Spinal cord (tissue), 10 donors: ENCODE measurements at places on chromosomes 4 and X.

- no peak for DNase-seq
Measured at GRCh38 chrX:96224279-96224678, 460.4 kb upstream of the DIAPH2 start.

GRCh38 chr4:106691749-106692148 lies 323.2 kb upstream of the GIMD1 start:
- DNase-seq: peak; percentile 7

DNA sequence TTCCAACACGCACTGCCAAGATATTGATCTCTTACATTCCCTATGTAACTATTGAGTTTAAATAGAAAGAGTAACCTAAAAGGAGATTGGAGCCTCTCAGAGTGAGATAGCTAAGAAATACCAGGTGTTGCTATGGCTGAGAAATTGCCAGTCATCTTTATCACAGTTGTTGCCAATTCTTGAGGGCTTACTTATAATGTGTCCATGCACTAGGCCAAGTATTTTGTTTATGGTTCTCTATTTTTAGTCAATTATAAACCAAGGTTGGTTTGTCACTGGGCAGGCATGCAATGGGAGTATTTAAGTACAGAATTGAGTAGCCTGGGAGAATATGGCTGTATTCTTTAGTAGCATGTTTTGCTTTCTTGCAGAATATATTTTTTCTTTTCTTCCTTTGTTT lies 201.6 kb downstream of the TEX13A start:
- no peak for DNase-seq

DNA sequence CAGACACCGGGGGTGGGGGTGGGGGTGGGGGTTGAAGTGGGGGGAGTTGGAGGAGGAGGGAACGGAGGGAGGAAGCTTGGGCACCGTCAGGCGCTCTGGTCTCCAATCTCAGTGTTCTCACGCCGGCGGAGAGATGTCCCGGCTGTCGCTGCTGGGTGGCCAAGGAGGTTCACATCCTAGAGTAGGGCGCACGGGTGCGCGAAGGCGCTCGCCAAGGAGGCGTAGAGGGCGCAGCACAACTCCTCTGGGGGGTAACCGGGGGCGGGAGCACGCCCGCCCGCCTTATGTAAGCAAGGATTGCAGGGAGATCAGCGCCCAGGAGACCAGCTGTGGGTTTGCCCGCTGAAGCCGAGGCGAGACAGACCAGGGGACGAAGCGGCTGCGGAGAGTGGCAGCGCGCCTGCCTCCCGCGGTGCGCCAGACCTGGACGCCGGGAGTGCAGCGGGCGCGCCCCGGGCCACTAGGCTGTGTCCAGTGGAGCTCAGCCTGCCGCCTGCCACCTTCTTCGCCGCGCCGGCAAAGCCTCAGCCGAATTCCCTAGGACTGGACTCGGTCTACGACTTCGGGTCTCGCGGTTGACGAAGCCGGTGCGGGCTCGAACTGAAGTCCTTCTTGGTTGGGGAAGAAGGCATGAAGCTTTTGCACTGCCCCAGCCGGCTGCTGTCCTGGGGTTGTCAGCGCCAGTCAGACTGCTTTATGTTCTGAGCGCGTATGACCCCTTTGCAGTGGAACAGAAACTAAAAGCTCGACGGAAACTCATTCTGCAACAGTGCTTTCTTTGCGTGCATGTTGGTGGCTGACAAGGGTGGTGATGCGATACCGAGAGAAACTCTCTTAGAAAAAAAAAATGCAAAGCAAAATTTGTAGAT lies 707 bp upstream of the UNC5C start:
- DNase-seq: peak; percentile 71

- DNase-seq: peak; percentile 95
Measured at GRCh38 chrX:138519296-138519695, 192.2 kb downstream of the FGF13 start.

DNA sequence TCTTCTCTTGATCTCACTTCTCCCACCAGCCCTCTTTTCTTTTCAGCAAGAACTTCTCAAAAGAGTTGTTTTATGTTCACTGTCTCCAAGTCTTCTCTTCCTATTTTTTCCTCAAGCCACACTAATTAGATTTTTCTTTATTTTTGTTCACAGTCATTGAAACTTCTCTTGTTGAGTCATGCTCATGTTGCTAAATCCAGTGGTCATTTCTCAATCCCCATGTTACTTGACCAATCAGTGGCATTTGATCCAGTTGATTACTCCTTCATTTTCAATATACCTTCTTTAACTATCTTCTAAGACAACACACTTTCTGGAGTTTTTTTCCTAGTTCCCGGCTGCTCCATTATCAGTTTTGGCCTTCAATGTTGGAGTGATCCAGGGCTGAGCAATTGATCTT lies 103.1 kb upstream of the LSM6 start:
- DNase-seq: no peak

- DNase-seq: no peak
Measured at GRCh38 chr4:62360156-62360545, 1160.0 kb downstream of the ADGRL3 start.

DNA sequence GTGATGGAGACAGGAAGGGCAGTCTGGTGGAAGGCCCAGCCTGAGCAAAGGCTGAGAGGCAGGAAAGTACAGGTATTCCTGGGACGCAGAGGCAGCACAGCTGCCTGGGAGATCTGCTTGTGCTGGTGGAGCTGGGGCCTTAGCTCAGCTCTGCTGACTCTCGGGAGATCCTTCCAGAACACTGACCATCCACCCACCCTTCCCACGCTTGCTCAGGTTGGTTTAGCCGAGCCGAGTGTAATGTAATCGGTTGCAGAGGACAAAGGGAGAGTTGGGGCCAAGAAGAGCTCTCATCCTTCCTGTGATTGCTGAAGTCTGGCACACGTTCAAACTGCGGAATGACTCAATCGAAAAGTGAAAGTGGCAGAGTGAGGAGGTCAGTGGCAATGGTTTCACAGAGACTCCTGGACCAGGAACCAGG lies 43.1 kb upstream of the GPR78 start:
- peak; percentile 56 for DNase-seq

DNA sequence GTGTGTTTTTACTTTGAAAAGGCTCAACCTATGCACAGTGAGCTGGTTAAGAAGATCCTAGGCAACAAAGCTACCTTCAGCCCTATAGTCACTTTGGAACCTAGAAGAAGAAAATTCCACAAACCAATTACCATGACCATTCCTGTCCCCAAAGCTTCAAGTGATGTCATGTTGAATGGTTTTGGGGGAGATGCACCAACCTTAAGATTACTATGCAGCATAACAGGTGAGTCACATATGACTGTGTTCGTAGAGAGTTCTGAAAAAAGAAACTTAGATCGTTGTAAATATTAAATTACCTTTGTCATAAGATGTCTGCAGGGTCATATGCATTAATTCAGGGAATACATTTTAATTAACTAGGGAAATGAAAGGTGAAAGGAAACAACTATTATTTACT lies 287.1 kb downstream of the ANK2 start:
- DNase-seq: no peak

- peak; percentile 38 for DNase-seq
Measured at GRCh38 chr4:188417181-188417580, 277.9 kb downstream of the TRIML1 start.

GRCh38 chr4:10347815-10348214 lies 109.4 kb downstream of the ZNF518B start:
- no peak for DNase-seq

- no peak for DNase-seq
Measured at GRCh38 chr4:52107745-52108144, 56.6 kb downstream of the SPATA18 start.

- no peak for DNase-seq
Measured at GRCh38 chrX:41808047-41808446, 84.1 kb downstream of the GPR82 start.

- no peak for DNase-seq
Measured at GRCh38 chrX:110316351-110317060, 1.4 kb downstream of the AMMECR1 start.

DNA sequence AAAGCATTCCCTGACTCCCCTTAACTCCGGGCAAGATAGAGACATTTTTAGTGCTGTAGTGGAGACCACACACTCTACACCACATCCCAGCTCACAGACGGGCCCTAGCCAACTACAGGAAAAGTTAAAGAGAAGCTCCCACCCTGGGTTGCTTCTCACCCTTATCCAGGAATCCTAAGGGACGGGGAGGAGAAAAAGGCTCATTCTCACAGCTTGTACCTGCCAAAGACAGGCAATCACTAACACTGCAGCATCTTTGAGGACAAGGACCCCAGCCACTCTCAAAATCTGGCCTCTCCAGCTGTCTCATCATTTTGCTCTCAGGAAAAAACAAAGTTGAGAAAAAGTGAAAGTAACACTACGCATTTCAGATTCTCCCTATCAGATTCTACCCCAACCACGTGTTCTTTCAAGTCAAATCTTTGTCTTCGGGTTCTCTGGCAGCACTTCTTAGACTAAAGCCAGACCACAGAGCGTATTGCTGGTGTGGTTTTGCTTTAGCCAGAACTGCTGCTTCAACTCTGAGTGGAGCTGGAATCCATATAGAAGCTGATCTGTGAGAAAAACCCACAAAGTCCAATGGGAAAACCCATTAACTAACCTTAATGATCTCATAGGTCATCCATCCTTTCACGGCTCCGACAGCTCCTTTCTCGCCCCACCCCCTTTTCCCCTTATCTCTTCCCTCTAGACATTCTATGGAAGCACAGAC lies 605.9 kb upstream of the DIPK2B start:
- DNase-seq: no peak

DNA sequence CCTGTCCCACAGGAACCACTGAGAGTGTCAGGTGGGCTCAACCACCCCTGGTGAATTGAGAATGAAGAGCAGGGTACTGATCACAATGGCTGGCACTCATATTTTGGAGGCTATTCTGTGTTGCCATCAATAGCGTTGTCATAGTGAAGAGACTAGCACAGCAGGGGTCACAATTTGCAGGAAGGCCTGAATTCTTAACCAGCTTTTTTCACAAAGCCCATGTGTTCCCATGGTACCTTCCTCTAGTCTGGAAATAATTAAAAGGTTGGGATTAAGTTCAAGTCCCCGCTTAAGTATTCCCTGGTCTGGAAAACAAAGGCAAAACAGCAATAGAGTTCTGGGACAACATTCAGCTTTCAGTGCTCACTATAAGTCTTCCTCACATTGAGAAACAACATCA lies 1051.7 kb downstream of the C4orf33 start:
- DNase-seq: no peak

DNA sequence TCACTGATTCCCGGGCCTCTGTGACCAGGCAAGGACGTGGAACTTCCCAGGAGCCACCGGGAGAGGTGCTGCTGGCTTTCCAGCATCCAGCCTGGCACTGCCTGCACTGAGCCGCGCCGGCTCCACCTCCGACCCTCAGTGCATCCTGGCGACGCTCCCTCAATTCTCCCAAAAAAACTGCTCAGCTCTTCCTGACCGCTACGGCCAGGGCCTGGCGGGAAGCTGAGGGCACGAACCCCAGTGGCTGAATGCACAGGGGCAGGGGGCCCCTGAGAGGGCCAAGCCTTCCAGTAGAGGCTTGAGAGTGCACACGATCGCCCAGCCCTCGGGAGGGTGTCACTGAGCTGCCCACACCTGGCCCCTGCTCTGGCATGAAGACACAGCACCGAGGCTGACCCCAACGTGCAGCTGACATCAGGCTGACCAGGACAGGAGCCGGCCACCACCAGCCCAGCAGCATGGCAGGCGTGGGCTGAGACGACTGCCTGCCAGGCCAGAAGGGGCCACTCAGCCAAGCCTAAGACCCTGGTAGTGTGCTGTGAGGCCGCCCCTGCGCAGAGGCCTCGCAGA lies 6.9 kb downstream of the CTBP1 start:
- no peak for DNase-seq

DNA sequence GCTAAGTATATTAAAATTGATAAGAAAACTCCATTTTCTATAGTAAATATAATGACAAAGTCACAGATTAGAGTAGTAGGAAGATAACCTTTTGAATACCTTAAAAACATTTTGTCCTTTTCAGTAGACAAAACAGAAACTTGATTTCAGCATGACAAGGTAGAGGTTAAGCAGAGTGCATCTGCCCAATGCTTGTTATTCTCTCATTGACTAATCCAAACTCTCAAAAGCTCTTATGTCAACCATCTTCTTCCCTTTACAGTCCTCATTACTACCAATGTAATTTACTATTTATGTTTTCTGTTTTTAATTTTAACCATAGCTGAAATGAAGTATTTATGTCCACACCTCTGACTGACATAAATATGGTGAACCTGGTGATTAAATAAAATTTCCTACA lies 11.1 kb downstream of the NIPAL1 start:
- no peak for DNase-seq

DNA sequence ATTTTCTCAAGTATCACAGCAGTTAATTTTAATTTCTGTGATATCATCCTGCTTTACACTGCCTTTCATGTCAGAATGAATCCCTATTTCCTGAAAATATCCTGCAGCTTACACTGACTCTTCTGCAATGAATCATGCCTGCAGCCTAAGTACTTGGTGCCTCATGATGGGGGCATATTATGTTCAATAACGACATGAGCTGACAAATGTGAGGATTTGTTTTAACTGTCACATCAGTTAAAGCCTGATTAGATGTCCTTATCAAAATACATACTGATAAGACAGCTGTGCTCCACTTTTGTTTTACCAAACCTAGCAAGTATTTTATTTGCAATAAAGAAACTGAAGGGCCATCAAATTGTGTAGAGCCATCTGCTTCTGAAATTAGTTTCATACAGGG lies 359.9 kb upstream of the AGA start:
- DNase-seq: no peak

DNA sequence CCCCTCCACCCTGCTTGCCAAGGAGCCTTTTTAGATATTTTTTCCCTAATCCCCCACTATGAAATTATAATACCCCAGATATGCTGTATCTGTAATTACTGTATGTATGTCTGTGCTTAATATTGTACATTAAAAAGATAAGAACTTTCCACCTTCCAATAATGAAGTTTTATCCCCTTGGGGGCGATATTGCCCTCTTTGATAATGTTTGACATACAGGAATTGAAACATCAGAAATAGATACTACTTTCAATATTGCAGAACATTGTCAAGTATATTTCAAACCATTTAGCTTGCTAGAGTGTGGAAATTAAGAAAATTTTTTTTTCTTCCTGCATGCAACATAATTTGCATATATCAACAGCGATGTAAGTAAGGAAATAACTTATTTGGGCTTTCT lies 58.9 kb downstream of the NAF1 start:
- DNase-seq: no peak

DNA sequence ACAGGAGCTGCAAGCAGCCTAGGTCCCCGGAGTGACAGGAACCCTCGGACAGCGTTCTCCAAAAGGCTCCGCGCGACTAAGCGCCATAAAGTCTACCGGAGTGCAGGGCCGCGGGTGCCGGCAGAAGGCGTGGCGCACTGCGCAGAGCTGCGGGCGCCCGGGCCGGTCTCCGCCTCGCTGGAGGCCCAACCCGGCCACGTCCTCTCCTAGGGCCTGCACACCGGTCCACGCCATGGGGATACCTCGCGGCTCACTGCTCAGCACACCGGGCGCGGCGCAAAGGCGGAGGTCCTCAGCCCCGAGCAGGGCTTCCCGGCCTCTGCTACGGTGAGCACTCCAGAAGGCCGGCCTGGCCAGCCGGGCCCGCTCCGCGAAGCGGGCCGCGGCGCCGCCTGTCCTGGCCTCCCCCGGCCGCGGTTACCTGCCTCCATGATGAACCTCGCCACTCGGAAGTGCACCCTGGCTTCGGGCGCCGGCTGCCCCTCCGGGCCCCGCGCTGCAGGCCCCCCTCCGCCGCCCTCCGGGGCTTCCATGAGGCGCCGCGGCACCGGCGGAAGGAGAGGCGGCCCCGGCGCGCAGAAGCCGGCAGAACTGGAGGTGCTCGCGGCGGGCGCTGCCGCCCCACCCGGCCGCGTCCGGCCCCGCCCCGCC lies at the start of gene CCNQ:
Gene CCNQ (minus strand): TSS at position 599 of the 651 bp plus-strand sequence. CDS start 66 bp downstream, at position 533.
- DNase-seq: no peak
